Amniotic epithelial cell (primary cell): ENCODE measurements at places on chromosomes 7 and 10.

DNA sequence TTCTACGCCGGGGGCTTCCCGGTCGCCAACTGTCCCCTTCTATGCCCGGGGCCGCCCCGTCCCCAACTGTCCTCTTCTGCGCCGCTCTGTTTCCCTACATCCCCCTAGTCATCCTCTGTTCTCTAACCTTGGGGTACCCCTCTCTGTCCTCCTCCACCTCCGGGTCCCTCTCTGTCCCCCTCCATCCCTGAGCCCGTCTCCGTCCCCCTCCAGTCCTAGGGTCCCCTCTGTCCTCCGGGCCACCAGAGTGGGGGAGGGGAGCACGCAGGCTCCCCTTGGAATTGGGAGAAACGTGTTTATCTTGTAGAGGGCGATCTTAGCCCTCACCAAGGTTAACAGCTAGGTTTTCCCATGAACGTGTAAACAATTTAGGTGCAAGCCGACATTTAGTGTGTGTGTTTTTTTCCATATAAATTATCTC, 852 bp upstream of the KLF6 start:
- DNase-seq = peak; percentile 47

- no peak for DNase-seq
These were observed 38.9 kb upstream of the LANCL2 start for GRCh38 chr7:55326081-55326835.

DNA sequence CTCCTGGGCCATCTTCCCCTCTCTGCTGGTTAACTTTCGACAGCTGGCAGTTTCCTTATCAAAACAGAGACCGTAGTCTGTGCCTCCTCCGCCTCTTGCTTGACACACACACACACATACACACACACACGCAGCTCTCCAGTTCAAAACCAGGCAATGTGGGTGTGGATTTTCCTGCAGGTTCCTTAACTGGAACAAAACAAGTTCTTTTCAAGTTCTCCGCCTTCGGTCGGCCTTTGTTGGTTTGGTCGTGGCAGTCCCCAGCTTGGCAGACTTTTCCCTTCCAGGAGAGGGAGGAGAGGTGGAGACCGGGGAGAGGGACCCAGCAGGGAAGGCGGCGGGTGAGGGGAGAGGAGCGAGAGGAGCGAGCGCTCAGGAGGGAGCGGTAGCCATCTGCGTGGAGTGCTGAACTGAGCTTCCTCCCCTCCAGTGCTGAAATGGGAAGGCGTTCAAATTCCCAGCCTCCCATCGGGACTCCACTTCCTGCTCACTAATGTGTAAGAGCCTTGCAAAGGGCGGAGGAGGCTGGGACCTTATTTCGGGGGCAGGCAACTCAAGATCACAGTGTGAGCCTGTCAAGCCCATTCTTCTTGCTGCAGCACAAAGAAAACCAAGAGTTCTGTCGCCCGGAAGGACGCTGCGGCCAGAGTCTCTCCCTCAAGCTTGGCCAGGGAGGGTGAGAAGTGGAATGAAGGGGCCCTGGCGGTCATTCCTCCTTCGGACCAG, 120.6 kb downstream of the PRPF18 start:
- DNase-seq = peak; percentile 91

DNA sequence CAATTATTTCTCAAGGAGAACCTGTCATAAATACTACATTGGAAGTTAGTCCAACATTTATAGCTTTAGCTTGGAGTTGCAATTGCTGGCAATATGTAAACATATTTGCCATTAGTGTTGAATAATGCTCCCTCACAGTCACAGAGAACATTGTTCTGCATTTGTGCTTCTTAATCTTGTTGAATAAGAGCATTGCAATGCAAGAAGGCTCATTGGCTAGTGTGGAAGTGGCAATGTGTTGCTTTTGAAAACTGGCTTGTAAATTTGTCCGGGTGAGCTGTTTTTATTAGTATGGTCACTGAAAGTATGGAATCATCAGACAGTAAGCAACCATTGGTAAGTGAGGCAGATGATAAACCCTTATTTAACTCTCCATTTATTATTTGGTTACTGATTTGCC, 47.7 kb upstream of the MBL2 start:
- no peak for DNase-seq

- no peak for DNase-seq
These were observed 32.3 kb downstream of the GARS1 start for GRCh38 chr7:30627026-30627425.

DNA sequence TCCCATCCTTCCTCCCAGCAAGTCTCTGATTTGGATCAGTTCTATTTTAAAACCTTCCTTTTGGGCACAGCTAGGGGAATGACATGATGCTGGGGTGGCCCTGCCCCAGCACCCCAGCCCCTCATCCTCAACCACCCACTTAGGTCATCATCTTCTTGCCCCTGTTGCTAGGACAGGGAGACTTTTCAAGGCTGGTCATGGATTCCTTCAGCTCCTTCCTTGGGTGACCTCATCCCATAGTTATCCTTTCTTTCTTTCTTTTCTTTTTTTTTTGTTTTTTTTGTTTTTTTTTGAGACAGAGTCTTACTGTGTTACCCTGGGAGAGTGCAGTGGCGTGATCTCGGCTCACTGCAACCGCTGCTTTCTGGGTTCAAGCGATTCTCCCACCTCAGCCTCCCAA, 127.2 kb downstream of the WDFY4 start:
- DNase-seq = no peak

DNA sequence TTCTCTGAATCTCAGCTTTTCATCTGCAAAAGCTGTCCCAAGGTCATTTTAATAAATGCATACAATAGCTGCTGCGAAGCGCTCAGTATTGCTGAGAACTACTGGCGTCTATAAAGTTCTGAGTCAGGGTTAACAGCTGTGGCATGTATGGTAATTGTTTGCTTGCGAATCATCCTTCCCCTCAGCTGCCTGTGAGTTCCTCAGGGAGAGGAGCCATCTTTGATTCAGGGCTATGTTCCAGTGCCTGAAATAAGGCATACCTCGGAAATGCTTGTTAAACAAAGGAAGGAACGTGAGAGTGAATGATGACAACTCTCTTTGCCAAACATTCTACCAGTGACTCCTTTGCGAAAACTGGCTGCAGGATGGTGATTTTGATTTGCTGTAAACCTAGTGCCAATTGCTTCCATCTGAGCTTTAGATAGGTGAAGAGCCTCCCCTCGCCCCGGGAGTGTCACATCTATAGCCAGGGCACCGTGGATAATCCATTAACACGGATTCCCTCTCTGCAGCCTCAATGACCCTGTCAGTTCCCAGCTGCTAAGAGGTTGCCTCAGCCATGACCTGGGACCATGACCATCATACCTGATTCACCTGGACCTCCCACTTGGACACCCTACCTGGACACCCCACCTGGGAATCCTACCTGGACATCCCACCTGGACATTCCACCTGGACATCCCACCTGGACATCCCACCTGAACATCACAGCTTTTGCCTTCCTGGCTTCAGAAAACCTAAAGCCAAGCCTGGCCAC, 39.6 kb downstream of the GPRIN2 start:
- DNase-seq = peak; percentile 80

DNA sequence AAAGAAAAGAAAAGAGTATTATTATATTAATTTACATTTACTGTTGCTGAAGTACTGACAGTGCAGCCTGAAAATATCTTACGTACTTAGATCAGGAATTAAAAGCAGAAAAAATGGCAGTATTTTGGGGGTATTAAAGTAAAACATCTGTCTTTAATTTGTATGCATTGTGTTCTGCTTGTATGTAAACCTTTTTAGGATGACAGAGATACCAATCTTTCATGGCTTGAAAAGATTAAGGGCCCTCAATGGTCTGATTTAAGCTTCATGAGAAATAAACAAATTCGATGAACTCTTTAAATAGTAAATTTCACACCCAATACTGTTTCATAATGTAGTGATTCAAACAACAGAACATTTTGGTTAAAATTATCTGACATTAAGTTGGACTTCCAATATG, 116.3 kb downstream of the MLLT10 start:
- DNase-seq = no peak

DNA sequence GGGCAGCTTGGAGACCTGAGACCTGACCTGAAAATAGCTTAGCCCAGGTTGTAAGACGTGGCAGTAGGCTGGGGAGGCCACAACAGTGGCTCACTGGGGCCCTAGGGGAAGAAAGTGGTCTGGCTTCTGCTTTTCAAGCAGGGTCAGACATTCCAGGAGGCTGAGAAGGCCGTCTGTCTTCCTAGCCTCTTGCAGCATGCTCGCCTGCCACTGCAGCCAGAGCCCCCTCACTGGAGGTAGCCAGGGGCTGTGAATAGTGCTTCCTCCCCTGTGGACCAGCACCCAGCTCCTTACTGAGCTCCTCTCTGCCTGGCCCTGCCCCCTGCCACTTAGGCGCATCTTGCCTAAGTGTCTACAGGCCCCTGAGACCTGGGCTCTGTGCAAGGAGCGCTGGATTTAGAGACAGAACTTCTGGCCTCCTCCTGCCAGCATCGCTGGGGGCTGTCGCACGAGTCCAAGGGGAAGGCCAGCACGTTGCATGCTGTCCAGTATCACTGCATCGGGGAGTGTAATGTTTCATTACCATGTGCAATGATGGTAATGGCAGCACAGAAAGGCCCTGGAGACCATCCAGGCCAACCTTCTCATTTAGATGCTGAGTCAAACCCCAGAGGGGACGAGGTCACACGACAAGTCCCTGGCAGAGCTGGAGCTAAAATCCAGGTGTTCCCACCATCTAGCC, 12.7 kb downstream of the ZMIZ1 start:
- peak; percentile 88 for DNase-seq

DNA sequence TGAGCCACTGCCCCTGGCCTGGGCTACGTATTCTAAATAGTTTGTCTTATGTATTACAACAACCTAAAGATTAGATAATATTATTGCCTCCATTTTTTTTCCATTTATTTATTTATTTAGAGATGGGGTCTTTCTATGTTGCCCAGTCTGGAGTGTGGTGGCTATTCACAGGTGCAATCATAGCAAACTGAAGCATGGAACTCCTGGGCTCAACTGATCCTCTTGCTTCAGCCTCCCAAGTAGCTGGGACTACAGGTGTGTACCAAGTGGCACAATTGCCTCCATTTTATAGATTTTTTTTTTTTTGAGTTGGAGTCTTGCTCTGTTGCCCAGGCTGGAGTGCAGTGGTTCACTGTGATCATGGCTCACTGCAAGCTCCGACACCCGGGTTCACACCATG, 6.5 kb upstream of the TRA2A start:
- no peak for DNase-seq
